Ascending aorta (tissue), 2 donors: ENCODE measurements at places on chromosomes 5 and 9. TPM values are rescaled to one million over a fixed set of nuclear protein-coding genes. Genes with fewer than 3 reads are reported as not detected.
A peak's percentile ranks its signal among the peaks of the same experiment; 100 is the strongest.

- no peaks in the 10 kb centered on the region for H3K27me3 ChIP-seq
- H3K27ac ChIP-seq = no peak overlapping the region
- H3K36me3 ChIP-seq = no peaks in the 10 kb centered on the region
- no peak overlapping the region for H3K4me3 ChIP-seq
- DNase-seq = no peak
Observed at GRCh38 chr9:9621355-9621940, 991.4 kb downstream of the PTPRD start.

GRCh38 chr9:113307396-113307975 lies 4.3 kb upstream of the RNF183 start:
- no peaks in the 10 kb centered on the region for H3K27me3 ChIP-seq
- no peak for DNase-seq
- no peaks in the 10 kb centered on the region for H3K4me1 ChIP-seq
- H3K36me3 ChIP-seq = no peaks in the 10 kb centered on the region

DNA sequence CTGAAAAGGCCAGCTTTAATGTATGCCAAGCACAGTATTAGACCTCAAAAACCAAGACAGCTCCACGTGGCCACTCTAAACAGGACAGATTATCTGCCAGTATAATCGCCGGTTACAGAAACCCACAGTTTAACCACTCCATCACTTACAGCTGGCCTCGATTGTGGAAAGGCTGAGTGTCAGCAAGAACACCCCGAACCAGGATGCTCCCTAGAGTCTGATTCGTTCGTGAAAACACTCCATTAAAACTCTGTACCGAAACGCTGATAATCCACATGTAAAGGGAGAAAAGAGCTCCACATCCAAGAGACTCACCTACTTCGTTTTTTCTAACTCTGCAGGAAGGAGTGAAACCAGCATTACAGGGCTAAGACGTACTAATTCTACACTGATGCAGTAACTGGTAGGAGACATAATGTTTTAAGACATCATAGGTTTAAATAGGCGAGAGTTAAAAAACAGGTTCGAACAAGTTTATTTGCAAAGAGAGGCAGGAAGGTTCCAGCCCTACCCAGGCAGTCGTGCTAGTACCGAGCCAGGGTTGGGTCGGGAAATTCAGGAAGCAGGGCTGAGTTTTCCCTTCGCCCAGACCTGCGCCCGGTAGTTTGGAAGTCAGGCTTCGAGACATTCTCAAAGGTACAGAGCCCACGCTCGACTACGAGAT lies 949 bp downstream of the SERINC5 start:
- H3K36me3 ChIP-seq = no peaks in the 10 kb centered on the region
- peak overlapping the region; percentile 93 for H3K27ac ChIP-seq
- no peaks in the 10 kb centered on the region for H3K4me1 ChIP-seq

DNA sequence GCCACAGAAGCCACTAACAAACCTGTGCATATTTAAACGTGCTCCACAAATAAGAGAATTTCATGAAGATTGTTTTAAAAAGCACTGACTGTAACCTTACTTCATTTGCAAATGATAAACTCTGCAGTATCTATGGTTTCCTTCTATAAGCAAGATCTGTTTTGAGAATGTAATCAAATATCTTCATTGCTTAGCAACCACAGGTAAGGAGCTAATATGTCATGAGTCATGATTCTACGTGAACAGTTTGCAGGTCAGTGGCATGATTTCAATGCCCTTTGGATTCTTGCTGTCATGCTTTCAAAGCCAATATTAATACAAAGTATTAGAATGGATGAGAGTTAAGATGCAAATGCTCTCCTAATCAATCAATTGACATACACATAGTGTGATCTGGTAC lies 325.0 kb downstream of the EDIL3 start:
- H3K27me3 ChIP-seq = no peaks in the 10 kb centered on the region
- no peak overlapping the region for H3K4me3 ChIP-seq
- no peak overlapping the region for H3K27ac ChIP-seq
- H3K36me3 ChIP-seq = peaks cover 6% of the 10 kb centered on the region
- DNase-seq = no peak

DNA sequence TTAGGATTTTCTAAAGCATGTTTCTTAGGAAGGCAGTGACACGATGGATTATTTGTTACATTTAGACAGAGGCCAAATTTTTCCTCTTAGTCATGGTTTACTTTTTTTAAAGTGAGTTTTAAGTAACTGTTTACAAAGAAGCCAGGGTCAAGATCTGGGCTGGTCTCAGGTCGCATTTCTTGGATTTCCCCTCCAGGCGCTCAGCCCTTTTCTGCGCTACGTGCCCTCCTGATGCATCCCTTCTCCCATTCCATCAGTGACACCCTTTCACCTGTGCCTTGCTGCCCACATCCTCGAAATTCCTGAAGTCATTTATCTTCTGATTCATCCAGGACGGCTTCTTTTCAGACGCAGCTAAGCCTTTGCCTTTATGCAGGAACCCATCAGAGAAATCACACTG lies 330.3 kb downstream of the IRX1 start:
- H3K27me3 ChIP-seq = no peaks in the 10 kb centered on the region
- H3K36me3 ChIP-seq = no peaks in the 10 kb centered on the region
- H3K4me1 ChIP-seq = no peaks in the 10 kb centered on the region
- no peak overlapping the region for H3K27ac ChIP-seq
- DNase-seq = no peak

DNA sequence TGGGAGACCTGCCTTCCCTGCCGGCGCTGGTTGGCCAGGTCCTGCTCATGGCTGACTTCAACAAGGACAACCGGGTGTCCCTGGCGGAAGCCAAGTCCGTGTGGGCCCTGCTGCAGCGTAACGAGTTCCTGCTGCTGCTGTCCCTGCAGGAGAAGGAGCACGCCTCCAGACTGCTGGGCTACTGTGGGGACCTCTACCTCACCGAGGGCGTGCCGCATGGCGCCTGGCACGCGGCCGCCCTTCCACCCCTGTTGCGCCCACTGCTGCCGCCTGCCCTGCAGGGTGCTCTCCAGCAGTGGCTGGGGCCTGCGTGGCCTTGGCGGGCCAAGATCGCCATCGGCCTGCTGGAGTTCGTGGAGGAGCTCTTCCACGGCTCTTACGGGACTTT lies 10.6 kb downstream of the DIPK1B start:
- H3K4me3 ChIP-seq = no peak overlapping the region
- H3K36me3 ChIP-seq = peaks cover 48% of the 10 kb centered on the region
- no peak for DNase-seq
- H3K27ac ChIP-seq = no peak overlapping the region

Gene MCIDAS
- total RNA-seq = not detected

Gene HEXB
- total RNA-seq = 124 TPM

Gene TAF11L10
- total RNA-seq = not detected

Gene ZNF354B
- 8.3 TPM for total RNA-seq

Gene CDH18
- total RNA-seq = not detected
